ENCODE measurements at places on chromosomes 13 and 19.

- DNase-seq = no peak
Observed at GRCh38 chr13:35966024-35966423, 165.2 kb downstream of the DCLK1 start.

DNA sequence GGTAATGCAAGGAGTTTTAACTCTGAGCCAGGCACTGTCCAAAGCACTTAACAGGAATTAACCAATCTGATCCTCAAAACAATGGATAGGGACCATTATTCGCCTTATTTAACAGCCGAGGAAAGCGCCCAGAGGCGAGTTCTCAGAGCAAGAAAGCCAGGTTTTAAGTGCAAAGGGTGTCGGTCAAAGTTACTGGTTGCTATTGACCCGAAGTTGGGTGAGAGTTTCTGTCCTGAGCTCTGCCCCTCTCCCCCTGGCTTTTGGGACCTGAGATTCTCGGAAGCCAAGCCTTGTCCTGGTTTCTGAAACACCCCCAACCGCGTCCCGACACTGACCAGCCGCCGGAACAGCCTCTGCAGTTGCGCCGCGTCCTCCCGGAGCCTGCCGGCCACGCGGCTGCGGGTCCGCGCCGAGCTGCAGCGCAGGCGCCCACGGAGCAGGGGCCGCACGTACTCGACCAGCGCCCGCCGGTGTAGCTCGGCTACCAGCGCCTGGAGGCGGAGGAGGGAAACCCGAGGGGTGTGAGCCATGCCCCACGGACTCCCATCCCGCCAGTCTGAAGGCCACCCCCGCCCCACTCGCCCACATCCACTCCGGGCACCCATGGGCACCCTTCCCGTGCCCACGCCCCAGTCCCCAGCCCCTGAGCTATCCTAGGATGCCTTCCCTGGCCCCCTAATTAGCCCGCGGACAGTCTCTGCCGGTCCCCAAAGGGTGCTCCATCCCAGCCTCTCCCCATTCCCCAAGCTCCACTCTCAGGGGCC lies 27.8 kb downstream of the EXOC3L2 start:
- DNase-seq = no peak

GRCh38 chr13:51283371-51283770 lies 56.1 kb upstream of the SERPINE3 start:
- DNase-seq = no peak

GRCh38 chr13:83692800-83693199 lies 189.5 kb downstream of the SLITRK1 start:
- no peak for DNase-seq

GRCh38 chr19:40523322-40524047 lies 53.2 kb upstream of the SHKBP1 start:
- peak; percentile 91 for DNase-seq

- DNase-seq = no peak
Observed at GRCh38 chr13:47859165-47859564, 141.9 kb downstream of the SUCLA2 start.

- no peak for DNase-seq
Observed at GRCh38 chr13:89701913-89702312, 1645.6 kb upstream of the MIR17HG start.

DNA sequence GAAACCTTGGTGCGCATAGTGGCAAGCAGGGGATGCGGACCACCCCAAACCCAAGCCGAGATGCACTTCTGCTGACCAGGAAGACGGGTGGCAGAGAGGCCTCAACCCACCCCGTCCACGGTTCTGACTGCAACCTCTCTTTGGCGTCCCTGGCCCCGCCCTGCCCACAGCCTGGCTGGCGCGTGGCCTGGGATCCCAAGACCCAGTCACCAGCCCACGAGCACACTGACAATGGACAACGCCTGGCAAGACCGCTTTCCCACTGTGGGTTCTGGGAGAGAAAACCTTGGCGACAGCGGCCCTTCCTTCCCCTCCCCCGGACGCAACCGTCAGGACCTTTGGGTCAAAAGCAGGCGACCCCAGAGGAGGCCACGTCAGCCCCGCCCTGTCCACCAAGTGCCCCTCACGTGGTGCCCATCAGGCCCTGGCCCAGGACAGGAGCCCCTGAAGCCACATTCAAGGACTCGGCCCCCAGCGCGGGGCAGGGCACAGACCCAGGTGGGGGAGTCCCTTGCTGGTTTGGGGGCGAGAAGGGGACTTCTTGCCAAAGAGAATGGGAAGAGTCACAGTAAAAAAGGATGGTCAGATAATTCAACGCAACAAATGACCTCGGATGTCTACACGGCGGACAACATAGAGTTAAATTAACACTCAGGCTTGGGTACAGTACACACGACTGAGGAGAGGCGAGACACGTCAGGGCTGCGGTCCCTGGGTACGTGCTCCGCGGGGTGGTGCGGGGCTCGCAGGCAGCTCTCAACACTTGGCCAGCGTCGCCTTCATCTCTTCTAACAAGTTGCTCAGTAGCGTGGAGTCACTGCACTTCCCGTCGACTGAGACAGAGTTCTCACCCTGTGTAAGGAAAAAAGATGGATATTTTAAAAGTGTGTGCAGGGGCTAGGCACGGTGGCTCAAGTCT lies 5.0 kb downstream of the IZUMO4 start:
- no peak for DNase-seq

- DNase-seq = no peak
Observed at GRCh38 chr13:53439439-53440225, 411.0 kb downstream of the OLFM4 start.

- DNase-seq = no peak
Observed at GRCh38 chr13:43221611-43222010, 198.2 kb downstream of the DNAJC15 start.

DNA sequence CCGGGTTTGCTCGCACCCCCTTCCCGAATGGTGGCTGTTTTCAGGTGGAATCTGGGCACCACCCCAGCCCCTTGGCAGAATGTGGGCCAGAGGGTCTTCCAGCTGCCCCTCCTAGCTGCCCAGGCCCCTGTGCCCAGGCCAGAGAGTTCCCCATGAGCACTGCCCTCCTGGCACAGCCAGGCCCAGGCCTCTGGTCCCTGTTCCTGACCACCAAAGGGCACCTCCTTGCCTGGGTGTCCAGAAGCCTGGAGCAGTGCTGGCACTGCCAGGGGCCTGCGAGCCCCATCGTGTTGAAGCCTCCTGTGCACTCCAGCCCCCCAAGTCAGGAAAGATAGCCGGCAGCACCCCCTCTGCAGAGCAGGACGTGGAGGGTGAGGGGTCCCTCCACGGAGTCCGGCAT lies 23.4 kb downstream of the PIAS4 start:
- no peak for DNase-seq

DNA sequence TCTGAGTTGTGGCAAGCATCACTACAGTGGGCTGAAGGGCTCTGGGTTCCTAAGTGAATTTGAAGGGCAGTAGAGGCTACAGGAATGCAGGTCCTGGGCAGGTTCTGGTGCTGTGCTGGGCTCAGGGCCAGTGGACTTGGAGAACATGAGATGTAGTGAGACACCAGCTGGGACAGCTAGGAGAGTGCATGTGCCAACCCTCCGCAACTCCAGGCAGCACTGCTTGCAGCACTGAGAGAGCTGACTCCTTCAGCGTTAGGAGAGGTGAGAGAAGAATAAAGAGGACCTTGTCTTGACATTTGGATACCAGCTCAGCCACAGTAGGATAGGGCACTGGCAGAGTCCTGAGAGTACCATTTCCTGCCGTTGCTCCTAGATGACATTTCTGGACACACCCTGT lies 739.9 kb upstream of the PRR20A start:
- DNase-seq = no peak

- DNase-seq = no peak
Observed at GRCh38 chr19:39356073-39356472, 13.9 kb downstream of the SAMD4B start.

DNA sequence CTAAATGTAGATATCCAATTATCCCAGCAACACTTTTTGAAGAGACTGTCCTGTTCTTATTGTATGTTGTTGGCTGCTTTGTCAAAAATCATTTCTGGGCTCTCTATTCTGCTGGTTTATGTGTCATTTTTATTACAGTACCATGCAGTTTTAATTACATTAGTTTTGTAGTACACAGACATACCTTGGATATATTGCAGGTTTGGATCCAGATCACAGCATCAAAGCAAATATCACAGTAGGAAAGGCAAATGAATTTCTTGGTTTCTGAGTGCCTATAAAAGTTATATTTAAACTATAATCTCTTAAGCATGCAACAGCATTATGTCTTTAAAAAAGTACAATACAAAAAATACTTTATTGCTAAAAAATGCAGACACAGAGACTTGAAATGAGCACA lies 564.2 kb upstream of the MIR17HG start:
- DNase-seq = no peak

DNA sequence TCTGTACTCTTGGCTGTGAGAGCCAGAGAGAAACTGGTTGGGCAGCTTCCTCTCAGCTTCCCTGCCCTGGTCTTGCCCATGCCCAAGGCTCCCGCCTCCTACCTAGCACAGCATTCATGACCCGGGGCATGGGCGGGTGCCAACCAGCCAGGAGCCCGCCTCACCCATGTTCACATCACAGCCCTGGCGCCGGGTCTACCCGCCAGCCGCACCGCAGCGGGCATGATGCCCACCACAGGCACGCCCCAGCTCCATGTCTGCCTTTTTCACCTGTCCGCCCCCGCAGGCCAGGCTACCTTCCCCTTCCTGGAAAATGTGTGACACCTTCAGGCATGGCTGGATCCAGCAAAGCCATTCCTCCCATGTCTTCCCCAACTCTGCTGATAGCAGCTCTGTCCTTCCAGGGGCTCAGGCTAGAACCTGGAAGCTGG lies 42.1 kb downstream of the PTPRS start:
- DNase-seq = peak; percentile 96

DNA sequence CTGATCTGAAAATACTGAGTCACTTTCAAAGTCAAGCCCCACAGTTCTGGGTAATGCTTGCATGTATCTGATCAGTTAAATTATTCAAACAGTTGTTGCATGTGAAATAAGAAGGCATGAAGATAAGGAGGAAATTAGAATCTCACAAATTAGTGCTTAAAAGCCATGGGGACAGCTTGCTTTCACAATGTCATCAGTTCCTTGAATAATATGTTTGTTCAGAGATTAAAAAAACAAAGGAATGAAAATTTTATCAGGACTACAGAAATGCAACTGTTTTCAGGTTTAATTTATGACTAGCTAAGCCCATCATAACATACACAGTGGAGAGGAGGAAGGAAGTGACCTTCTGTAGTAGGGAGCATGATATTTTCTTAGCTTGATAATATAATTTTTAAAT lies 150.1 kb downstream of the OXGR1 start:
- DNase-seq = no peak

DNA sequence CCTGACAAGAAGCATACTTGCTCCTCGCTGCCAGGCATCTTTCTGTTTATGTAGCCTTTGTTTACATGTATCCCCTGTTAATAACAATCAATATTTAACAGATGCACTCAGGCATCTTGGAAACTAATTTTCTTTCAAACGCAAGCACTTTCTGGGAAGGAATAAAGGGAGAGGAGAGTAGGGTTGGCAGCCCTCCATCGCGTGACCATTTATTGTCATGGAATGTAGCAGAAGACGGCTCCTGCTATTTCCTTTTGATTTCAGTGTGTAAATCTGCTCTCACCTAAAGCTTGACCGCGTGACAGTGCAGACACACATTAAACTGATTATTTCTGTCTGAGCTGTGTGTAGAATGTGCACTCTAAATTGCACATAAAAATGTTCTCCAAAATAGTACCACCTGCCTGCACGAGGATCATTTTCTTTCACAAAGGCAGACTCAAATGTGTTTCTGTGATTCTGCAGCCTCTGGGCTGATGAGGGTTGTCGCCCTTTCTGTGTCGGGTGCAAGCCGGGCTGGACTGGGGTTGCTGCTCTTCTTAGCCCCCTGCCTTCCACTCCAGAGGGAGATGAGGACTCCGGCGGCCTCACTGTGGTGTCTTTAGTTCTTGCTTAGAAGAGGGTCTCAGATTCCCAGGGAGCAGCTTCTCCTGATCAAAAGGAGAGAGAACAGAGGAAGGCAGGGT lies 223.5 kb upstream of the MAB21L1 start:
- DNase-seq = peak; percentile 74

GRCh38 chr13:20126541-20127261 lies 34.2 kb downstream of the GJA3 start:
- DNase-seq = no peak

DNA sequence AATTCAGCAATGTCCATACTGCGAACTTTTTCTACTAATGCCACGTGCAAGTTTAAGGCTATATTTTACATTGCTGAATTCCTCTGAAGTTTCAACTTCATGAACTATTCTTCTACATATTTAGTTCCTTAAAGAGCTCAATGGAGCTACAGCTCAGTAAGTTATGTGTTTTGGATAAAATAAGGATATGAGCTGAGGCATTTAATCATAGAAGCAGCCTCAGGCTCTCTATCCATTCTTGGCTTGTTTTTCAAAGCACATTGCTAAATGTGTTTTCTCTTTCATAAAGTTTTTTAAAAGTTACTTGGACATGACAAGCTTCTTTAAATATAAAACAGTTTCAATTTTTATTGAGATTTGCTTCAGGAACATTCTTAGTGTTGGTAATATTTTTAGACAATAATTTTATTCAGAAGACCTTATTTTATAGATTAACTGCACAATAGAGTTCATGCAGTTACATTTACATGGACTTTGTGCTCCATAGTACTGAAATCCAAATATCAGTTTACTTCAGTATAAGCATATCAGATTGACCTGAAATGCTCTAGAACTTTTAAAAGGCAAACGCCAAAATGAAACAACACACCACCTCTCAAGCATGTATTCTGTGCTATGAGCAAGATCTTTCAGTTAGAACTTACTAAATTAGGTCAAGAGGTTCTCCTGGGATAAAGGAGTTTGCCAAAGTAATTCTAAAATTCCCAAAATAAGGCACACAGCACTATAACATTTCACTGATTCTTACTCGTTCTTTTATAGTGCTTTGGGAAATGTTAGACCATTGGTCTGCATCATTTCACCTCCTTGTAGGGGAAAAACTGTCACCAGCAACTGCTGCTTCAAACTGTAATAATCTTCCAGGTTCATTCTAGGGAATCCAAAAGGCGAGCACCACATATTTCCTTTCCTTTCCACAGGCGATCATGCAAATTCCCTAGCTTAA lies 275.5 kb downstream of the ENOX1 start:
- DNase-seq = peak; percentile 24
